ENCODE measurements at places on chromosomes 5 and 9.

DNA sequence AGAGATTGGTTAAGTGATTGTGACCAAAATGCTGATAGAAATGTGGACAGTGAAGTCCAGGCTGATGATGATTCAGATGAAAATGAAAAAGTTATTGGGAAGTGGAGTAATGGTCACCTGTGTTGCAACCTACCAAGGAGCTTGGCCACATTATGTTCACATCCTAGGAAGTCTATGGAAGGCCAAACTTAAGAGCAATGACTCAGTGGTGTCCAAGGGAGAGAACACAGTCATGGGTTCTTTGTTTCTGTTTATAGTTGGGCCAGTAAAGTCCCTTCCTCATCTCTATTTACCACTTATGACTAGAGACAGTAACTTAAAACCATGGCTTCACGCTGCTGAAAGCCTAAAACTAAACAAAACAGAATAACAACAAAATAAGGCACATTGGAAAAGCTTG lies 555.3 kb upstream of the DAB2 start:
- DNase-seq: no peak

- DNase-seq: no peak
Observed at GRCh38 chr9:130476151-130476730, 31.5 kb downstream of the ASS1 start.

DNA sequence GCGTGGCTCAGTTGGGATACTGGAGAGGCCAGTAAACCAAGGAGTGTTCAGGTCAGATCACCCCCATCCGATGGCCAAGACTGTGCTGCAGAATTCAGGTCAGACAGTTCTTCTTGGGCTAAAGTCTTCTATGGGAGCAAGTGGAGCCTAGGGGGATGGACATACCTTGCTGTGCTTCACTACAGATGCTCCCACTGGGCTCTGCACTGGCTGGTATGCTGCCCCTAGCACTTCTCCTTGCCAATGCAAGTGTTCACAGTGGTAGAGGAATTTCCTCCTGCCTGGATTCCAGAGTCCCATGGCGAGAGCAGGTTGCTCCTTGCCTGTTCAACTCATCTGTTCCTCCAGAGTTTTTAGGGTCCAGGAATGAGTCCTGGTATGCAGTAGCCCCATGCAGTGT lies 134.2 kb upstream of the EDIL3 start:
- no peak for DNase-seq

GRCh38 chr9:120393386-120394057 lies 186.4 kb downstream of the CDK5RAP2 start:
- no peak for DNase-seq

- no peak for DNase-seq
Observed at GRCh38 chr9:69496846-69497450, 171.9 kb downstream of the ENTREP1 start.

- DNase-seq: no peak
Observed at GRCh38 chr9:109805050-109805449, 25.1 kb downstream of the PALM2AKAP2 start.

GRCh38 chr9:26870292-26870691 lies 22.3 kb downstream of the CAAP1 start:
- no peak for DNase-seq

- DNase-seq: no peak
Observed at GRCh38 chr9:12290166-12290869, 402.9 kb upstream of the TYRP1 start.

DNA sequence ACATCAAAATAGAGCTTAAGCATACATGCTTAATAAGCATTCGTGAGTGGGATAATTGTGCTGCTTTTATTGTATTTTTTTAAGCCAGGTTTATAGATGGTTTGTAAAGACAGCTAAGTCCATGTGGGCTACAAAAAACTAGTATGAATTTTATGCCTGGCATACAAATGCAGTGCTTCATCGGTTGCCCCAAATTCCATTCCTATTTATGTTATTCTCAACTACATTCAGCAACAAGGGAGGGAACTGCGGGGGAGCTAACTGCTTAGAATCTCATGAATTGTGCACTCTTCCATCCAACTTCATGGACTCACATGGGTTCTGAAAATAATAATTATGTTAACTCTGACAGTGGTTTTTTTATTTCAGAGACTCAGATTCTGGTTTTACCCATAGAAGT lies 199.2 kb downstream of the FAM170A start:
- DNase-seq: no peak

DNA sequence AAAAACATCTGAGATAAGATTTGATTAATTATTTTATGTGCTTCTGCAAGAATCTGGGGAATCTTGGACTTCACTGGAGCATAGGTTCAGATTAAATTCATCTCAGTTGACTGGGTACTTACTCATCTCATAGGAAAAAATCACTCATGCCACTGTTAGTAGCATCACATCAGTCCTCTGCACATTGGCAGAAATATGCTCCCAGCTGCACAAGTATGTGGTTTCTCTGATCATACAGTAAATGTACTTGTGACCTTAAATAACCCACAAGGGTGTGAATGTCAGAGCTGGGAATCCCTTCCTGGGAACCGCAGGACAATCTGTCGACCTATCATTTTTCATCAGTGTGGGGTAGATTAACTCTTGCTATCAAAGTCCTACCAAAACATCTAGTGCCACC lies 203.7 kb upstream of the SLC24A2 start:
- DNase-seq: no peak

- no peak for DNase-seq
Observed at GRCh38 chr9:18829873-18830272, 203.1 kb downstream of the SAXO1 start.

- no peak for DNase-seq
Observed at GRCh38 chr9:137715321-137715720, 96.5 kb downstream of the EHMT1 start.

DNA sequence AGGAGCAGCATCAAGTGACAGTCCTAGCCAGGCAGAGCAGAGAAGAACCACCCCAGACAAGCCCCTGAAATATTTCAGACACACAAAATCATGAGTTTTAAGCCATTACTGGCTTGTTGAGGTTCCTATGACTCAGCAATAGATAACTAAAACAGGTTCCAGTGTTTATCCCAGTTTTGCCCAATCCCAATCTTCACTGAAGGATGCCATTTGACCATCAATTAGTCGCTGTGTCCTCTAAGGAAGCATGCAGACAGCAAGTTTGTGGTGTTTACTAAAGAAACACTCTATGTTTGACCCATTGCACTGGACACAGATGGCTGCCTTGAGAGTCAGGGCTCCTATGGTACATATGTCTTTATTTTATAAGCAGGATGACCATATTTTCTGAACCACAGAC lies 186.7 kb downstream of the SYK start:
- no peak for DNase-seq

DNA sequence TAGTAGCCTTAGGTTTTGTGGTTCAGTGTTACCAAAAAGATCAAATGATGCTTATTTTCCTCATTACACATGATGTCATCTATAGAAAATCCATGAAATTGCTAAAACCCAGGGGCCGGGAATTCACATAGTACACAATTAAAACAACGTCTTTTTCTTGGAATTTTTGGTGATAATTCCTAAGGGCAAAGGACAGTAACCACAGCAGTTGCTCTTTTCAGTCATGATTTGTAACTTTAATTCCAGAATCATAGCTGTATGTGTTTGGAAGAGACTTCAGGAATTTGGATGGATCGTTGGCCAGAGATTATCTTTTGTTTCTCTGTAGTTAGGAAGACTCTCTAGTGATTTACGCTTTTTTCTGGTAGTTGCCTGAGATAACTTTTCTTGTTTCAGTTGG lies 748.7 kb downstream of the TLE4 start:
- no peak for DNase-seq

GRCh38 chr5:81854915-81855314 lies 104.0 kb upstream of the SSBP2 start:
- DNase-seq: no peak

DNA sequence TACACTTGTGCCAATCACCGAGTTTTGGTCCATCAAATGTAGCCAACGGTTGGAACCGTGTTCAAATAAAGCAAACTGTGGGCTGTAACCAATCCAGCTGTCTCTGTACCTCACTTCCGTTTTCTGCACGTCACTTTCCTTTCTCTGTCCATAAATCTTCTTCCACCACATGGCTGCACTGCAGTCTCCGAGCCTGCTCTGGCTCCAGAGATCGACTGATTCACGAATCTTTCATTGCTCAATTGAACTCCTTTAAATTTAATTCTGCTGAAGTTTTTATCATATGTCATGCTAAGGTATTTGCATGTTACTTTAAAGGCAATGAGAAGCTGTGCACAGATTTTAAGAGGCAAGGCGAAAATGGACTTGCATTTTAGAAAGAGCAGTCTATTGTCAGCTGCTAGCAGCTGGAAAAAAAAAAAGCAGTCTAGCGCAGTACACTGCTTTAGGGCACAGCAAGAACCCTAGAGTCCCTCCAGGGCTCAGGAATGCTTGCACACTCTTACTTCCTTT lies 13.2 kb downstream of the TTC39B start:
- no peak for DNase-seq

DNA sequence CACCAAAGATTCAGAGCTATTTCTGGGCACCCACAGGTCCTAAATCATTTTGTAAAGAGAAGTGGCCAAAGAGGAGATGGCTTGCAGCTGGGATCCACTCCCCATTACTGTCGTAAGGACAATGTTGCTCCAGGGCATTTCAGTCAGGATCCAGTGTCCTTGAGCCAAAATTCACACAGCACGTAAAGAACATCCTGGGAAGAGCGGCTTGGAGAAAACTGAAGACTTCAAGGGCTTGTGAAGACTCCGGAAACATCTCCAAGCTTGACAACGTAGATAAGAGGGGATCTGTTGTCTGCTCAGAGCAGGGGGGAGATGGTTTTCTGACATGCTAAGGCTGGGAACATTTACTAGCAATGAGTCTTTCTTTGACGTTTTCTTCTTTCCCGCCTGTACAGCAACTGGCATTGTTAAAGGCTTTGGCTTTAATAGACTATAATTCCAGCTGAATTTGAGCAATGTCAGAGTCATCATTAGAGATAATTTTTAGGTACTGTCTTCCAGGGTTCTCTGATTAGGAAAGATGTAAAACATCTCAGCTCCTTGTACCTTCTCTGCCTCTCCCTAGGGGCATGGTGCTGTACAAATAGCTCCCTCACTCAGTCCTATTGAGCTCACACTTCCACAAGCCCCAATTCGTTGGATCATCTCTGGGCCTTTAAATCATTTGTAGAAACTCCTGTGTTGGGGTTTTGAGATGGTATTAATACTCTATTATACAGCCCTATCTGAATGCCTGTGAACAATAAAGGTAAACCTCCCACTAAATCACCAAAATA lies 39.7 kb downstream of the EGFLAM start:
- DNase-seq: no peak

GRCh38 chr9:34549407-34549732 lies 26.6 kb upstream of the ENHO start:
- DNase-seq: no peak

DNA sequence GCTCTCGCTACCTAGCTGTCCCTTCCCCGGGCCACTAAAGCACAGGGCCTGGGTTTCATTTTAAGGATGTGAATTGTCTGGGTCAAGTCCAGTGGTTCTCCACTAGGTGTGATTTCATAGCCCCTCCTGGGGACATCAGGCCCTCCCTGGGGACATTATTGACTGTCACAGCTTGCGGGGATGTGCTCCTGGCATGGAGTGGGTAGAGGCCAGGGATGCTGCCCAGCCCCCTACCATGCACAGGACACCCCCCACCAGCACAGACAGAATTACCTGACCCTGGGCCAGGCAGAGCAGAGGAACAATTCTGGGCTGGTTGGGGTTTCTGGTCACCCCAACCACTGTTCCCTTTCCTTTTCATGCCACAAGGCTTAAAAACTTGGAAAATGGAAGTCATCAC lies 4.1 kb downstream of the FAM78A start:
- DNase-seq: no peak

DNA sequence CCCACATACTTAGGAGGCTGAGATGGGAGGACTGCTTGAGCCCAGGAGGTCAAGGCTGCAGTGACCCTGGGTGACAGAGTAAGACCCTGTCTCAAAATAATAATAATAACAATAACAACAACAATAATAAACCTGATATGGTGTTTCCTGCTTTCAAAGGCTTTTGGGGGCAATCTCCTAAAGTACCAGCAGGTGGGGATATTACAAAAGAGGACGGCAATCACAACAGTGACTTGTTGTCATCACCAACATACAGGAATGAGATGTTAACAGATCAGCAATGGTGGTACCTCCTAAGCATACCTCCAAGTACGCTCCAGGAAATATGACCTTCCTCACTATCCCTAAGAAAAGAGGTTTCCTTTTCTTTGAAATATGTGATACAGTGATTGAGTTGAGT lies 91.1 kb upstream of the RNF180 start:
- no peak for DNase-seq

- DNase-seq: no peak
Observed at GRCh38 chr9:101470929-101471328, 35.4 kb upstream of the ALDOB start.

DNA sequence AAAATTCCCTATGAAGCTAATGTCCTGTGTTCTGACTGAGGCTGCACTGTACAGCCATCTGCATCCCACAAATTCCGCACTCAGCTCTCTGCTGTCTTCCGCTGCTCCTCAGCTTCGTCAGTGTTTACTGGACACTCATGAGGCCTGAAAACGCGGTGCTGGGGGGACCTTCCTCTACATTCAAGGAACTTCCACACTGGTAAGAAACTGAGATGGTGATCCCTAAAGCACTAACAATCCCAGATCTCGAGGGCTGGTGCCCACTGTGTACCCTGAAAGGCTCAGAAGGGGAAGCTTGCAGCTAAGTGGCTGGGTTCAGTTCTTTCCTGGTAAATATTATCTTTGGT lies 117.9 kb downstream of the NRG2 start:
- no peak for DNase-seq

- DNase-seq: no peak
Observed at GRCh38 chr5:105877592-105877991, 1793.1 kb downstream of the EFNA5 start.

GRCh38 chr5:126462239-126463014 lies 39.2 kb downstream of the GRAMD2B start:
- no peak for DNase-seq

GRCh38 chr9:18385696-18386490 lies 88.1 kb upstream of the ADAMTSL1 start:
- DNase-seq: no peak

- no peak for DNase-seq
Observed at GRCh38 chr5:160547061-160547460, 125.4 kb downstream of the PTTG1 start.

DNA sequence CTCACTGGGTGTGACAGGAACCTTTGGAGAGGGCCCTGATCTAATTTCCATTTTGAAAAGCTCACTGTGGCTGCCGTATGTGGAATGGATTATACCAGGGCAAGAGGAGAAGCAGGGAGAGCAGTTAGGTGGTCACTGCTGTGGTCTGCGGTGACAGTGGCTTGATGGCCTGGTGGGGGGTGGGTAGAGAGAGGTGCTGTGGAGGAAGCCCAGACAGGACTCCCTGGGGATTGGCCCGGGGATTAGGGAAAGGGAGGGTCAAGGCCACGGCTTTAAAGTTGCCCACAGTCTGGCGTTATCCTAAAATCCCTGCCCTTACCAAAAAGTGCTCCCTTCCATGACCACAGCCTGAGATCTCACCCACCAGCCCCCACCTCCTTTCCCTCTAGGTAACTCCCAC lies 4.7 kb downstream of the B4GALT7 start:
- no peak for DNase-seq

GRCh38 chr5:145811834-145812625 lies 23.1 kb downstream of the PRELID2 start:
- DNase-seq: no peak

All from stimulated activated CD4-positive, alpha-beta T cell treated with anti-CD3 and anti-CD28 coated beads, Interleukin-2, amount 100 ng/mL, for 24 hours (primary cell).